ENCODE measurements at places on chromosomes 11 and 22. TPM values are rescaled to one million over a fixed set of nuclear protein-coding genes. Genes with fewer than 3 reads are reported as not detected.

The SMPD1 gene
- 36.8 TPM for total RNA-seq

The HPX gene
- 0.54 TPM for total RNA-seq

The FAM111B gene
- not detected for total RNA-seq

The TENM4 gene
- total RNA-seq, result 0.83 TPM

The OR8D1 gene
- not detected for total RNA-seq

The GPR83 gene
- total RNA-seq, result 0.41 TPM

The VSIG2 gene
- 3.0 TPM for total RNA-seq

The TCN1 gene
- total RNA-seq, result not detected

The HEPHL1 gene
- total RNA-seq, result not detected

The ZBTB44 gene
- 162 TPM for total RNA-seq

The MUC6 gene
- total RNA-seq, result not detected

The SOX6 gene
- 3.9 TPM for total RNA-seq
